ENCODE measurements at places on chromosomes 12 and 14. TPM values are rescaled to one million over a fixed set of nuclear protein-coding genes. Genes with fewer than 3 reads are reported as not detected.

GRCh38 chr12:13133886-13134285 is 30.4 kb upstream of the GSG1 start:
- no peak for DNase-seq

GRCh38 chr12:34398706-34399630 is 376.7 kb downstream of the ALG10 start:
- DNase-seq: no peak

DNA sequence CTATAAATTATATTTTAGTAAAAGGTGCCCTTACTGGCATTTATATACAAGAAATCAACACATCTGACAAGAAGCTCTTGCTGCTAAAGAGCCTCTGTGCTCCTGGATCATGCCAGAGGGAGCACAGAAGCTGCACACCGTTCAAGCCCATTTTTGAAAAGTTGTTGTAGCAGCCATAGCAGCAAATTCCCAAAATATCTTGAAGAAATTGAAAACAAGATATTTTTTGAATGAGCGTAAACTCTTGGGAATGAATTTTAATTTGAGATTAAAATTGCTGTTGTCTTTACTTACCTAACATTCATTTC is 540 bp upstream of the CLEC2D start:
- no peak for DNase-seq

GRCh38 chr14:66152747-66153146 is 333.4 kb upstream of the CCDC196 start:
- DNase-seq: no peak

PLEKHG7 gene
- not detected for total RNA-seq

DNA sequence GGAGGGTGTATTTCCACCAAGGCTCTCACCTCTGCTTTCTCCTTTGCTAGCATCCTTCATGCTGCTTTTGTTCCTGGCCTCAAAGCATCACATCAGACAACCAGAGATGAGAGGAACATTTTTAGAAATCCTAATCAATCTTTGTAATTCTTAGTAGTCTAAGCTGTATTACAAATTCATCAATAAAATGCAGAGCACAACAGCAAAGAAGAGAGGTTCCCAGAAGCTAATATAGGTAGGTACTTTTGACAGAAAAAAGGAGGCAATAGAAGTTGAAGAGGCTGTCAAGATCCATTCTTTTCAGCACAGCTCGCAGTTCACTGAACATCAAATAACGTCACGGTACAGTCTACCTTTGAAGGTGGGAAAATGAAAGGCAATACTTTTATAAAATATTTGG is 265.2 kb upstream of the SYT1 start:
- no peak for DNase-seq

GRCh38 chr12:75257510-75257909 is 47.9 kb upstream of the KCNC2 start:
- no peak for DNase-seq

REC8 gene
- 3.5 TPM for total RNA-seq

All from GM23248 (cell line).